ENCODE measurements at places on chromosomes 5 and 9. TPM values are rescaled to one million over a fixed set of nuclear protein-coding genes. Genes with fewer than 3 reads are reported as not detected.
A peak's percentile ranks its signal among the peaks of the same experiment; 100 is the strongest.

Gene SLC27A6
- total RNA-seq: not detected

Gene TLX3
- total RNA-seq: not detected

Gene TMEM232
- total RNA-seq: 1.2 TPM

Gene SHC3
- not detected for total RNA-seq

Gene STOM
- total RNA-seq: 34.7 TPM

GRCh38 chr9:37639109-37639762 lies 11.5 kb upstream of the FRMPD1 start:
- no peak for DNase-seq

- no peak for DNase-seq
Measured at GRCh38 chr9:93317495-93318094, 133.7 kb downstream of the WNK2 start.

DNA sequence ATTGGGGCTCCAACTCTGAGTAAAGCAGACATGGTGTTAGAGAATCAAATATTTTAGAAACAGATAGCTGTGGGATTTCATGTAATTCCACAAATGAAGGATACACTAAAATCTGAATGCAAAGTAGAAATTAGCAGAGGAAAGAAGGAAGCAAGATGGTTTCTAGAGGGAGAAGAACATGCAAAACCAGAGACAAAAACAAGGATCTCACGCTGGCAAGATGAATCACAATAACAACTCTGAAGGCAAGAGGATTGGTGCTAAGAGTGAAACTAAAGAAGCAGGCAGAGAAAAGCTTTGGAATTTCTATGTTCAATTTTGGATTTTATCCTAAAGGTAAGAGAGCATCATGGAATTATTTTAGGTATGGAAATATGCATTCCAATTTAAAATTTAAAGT lies 857.2 kb upstream of the COX7C start:
- DNase-seq: no peak

GRCh38 chr9:114501796-114502682 lies 3.2 kb downstream of the WHRN start:
- no peak for DNase-seq

- peak; percentile 86 for DNase-seq
Measured at GRCh38 chr5:148733601-148734438, 79.5 kb upstream of the HTR4 start.

DNA sequence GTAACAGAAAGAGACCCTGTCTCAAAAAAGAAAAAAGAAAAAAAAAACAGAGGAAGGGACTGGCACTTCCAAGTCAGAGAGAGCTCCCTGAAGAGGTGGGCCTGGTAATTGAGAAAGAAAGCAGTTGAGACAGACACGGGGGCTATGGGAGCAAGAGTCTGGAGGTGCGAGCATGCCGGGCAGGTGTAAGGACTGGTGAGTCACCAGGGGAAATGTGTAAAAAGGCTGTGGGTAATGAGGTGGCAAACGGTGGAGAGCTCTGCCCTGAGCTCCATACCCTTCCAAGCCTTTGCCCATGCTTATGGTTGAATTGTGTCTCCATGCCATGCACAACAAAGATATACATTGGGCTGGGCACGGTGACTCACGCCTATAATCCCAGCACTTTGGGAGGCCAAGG lies 18.0 kb upstream of the JADE2 start:
- peak; percentile 20 for DNase-seq

GRCh38 chr5:110968246-110969005 lies 103.1 kb upstream of the TSLP start:
- DNase-seq: no peak

GRCh38 chr5:69268899-69269298 lies 34.2 kb downstream of the CDK7 start:
- DNase-seq: no peak

DNA sequence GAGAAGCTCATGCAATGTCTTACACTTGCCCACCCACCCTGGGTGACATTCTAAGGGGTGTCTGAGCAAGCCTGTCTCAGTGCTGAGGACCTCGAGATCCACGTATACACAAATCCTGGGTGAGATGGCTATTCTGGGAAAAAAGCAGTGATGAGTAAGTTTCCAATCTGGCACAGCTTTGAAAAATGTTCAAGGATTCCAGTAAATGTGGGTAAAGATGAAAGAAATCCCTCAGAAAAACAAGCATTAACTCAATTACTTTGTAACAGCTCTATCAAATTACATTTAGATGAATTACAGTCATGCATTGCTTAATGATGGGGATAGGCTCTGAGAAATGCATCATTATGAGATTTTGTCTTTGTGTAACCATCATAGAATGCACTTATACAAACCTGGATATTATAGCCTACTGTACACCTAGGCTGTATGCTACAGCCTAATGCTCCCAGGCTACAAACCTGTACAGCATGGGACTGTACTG lies 26.9 kb downstream of the GOLM1 start:
- no peak for DNase-seq

- no peak for DNase-seq
Measured at GRCh38 chr5:16871746-16872339, 64.2 kb downstream of the MYO10 start.

Measured in activated CD4-positive, alpha-beta T cell treated with anti-CD3 and anti-CD28 coated beads for 36 hours (primary cell).